OCI-LY7 (cell line): ENCODE measurements at places on chromosomes 7 and 10.

DNA sequence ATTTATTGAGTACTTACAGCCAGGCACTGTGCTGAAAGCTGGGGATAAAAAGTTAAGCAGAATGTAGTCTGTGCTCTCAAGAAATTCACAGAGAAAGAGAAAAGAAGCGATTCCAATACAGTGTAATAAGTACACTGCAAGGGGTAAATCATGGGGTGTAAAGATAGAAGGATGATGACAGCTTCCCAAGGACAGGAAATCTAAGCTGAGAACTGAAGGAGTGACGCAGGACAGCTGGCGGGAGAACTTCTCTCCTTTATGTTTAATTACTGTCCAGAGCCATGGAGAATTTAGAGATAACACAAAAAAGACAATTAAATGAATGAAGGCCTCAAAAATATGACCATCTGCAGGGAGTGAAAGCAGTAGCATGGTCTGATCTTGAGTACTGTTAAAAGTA is 34.8 kb downstream of the C7orf33 start:
- no peak for DNase-seq

DNA sequence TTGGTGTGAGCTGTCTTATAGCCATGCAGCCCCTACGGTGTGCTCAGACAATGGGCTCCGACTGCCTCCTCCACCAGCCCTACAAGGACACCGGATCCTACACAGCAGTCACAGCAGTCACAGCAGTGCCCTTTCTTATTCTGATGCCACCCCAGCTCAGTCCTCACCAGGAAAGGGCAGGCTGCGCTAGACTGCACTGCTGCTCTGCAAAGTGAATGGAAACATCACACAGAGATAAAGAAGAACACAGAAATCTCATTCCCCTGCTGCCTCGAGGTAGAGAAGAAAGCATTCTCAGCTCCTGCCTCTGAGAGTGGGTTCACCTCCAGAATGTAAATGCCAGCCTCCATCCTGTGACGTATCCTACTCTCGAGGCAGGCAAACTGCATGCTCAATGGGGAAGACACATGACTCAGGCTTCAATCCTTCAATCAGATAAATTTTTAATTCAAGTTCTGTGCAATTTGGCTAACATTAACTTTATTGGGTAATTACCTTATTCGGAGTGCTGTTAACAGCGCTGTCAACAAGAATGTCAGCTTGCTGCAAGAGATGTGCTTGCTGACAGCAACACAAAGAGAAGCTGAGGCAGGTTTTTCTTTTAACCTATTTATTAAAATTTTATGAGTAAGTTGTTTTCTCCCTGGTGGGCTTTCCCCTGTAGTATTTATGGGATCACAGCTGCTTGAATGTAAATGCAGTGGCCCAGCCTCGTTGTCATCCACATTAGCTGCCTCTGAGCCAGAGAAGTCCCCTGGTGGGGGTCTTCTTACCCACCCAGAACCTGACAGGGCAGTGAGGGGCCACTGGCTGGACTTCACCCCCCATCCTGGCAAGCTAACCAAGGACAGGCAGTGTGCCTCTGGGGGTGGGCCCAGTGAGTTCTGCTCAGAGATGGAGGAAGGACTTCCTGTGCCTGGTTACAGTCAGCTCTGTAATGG is 241.3 kb upstream of the KMT2E start:
- no peak for DNase-seq

DNA sequence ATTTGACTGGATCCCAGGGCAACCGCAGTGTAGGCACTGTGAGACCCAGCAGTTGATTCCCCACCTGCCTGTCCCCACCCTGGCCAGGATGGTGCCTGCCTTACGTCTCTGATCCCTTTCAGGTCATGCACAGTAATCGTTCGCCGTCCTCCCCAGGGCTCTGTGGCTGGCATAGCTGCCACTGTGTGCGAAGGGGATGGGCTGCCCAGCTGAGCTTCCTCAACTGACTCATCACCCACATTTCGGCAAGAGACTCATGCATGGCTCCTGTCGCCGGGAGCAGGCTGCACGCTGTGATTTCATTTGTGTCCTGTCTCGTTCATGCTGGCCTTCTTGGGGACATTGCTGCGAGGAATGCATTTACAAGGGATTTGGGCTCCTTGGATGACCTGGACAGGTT is 252.4 kb downstream of the KLF6 start:
- no peak for DNase-seq

- DNase-seq: no peak
Observed at GRCh38 chr10:93189944-93190343, 116.3 kb downstream of the CYP26A1 start.

GRCh38 chr10:7908541-7909210 is 90.4 kb downstream of the TAF3 start:
- DNase-seq: no peak

DNA sequence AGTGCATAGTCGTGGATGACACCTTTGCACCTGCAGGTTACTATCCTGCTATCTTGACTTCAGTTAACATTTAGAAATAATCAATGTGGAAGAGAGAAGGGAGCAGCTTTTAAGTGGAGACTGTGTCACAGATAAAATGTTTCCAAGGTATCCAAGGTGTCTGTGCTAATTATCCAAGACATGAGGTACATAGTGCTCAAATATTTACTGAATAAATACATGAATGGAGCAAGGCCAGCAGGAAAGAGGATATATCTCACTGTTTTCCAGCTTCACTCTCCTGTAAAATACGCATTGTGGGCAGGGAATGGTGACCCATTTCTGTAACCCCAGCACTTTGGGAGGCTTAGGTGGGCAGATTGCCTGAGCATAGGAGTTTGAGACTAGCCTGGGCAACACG is 552.4 kb downstream of the PHTF2 start:
- no peak for DNase-seq

- DNase-seq: no peak
Observed at GRCh38 chr7:151579644-151580043, 59.9 kb upstream of the RHEB start.

DNA sequence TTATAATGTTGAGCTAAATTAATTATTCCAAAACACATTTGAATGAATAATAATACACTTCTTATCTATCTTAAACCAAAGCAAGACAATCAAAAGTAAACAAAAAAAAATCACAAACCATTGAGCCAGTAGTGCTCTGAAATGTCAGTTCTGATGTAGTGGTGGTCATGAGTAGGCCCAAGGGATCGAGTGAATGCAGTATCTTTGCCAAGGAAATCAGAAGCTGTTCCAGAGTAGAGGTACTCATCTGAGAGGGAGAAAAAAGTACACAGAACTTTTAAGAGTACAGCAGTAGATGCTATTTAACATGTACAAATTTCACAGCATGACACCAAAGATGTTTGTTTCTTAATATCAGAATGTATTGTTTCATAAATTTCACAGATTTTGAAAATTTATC is 121.5 kb downstream of the SEMA3D start:
- DNase-seq: no peak

- DNase-seq: no peak
Observed at GRCh38 chr10:73117976-73118743, 7.9 kb downstream of the NUDT13 start.

- DNase-seq: no peak
Observed at GRCh38 chr7:148563583-148564274, 26.8 kb upstream of the C7orf33 start.

DNA sequence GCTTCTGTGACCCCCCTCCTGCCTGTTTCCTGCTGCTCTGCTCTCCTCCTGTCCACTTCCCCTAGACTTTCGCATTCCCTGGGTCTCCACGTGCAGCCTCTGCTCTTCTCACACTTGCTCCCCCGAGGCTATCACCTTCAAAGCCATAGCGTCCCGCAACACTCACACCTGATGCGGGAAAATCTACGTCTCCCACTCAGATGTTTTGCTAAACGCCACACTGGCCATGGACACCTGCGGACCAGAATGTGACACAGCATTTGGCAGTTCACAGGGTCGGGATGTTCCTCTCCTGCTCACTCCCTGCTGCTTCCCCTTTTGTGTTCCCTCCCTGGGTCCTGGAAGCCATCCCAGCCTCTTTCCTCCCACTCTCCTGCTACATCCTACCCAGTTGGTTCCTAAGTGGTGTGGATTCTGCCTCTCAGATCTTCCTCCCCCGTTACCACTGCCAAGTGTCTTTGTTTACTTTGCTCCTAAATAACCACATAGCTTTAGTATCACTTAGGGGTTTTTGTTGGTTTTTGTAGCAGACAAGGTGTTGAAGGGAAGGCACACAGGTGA is 33.7 kb upstream of the RBM33 start:
- DNase-seq: no peak

DNA sequence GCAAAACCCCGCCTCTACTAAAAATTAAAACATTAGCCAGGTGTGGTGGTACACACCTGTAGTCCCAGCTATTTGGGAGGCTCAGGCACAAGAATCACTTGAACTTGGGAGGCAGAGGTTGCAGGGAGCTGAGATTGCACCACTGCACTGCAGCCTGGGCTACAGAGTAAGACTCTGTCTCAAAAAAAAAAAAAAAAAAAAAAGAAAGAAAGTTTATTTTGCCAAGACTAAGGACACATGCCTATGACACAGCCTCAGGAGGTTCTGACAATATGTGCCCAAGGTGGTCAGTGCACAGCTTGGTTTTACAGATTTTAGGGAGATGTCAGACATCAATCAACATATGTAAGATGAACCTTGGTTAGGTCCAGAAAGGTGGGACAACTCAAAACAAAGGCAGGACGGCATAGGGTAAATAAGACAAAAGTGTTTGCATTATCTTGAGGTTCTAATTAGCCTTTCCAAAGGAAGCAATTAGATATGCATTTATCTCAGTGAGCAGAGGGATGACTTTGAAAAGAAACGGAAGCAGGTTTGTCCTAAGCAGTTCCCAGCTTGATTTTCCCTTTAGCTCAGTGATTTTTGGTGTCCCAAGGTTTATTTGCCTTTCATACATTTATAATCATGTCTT is 20.7 kb upstream of the OTUD1 start:
- DNase-seq: no peak

DNA sequence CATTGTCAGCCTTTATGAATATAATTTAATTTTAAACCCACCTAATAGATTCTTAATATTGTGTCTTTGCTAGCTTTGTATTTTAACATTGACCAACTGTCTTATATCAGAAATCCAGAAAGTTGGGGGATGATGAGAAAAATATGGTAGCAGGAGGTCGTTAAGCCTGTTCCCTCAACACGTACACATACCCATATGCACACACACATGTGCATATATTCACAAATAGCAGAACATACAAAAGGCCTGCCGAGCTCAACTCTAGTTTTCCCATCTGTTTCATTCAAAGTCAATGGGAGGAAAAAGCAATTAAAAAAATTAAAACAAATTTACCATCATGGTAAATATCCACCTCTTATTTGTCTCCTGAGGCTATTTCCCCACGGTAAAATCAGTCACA is 25.9 kb upstream of the PTPRZ1 start:
- DNase-seq: no peak

DNA sequence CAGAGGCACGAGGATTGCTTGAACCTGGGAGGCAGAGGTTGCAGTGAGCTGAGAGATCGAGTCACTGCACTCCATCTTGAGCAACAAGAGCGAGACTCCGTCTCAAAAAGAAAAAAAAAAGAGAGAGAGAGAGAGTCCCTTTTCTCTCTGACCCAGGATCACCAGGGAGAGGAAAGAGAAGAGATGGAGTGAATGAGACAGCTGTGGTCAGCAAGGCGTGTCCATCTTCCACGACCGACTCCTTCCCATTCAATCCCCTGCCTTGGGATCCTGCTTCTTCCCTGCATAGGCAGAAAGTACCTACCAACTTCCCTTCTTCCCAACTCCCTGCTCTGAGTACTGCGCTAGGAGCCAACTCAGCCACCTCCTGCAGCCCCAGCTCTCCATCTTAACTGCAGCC is 5.2 kb upstream of the ZAN start:
- DNase-seq: no peak

DNA sequence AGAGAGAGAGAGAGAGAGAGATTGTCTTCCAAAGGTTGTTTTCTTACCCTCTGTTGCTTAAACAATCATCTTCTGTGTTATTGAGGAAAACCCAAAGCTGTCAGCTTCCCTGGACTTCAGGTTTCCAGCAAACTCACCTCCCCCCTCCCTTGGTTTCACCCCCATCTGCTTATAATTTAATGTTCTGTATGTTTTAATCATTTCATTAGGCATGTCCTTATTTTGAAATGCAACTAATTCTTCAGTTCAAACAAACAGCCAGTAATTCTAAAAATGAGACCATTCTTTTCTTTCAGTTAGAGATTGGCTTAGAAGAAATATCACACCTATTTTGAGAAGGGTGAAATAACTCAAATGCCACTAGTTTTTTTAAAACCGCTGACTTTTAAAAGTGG is 102.9 kb downstream of the FAM204A start:
- DNase-seq: no peak

DNA sequence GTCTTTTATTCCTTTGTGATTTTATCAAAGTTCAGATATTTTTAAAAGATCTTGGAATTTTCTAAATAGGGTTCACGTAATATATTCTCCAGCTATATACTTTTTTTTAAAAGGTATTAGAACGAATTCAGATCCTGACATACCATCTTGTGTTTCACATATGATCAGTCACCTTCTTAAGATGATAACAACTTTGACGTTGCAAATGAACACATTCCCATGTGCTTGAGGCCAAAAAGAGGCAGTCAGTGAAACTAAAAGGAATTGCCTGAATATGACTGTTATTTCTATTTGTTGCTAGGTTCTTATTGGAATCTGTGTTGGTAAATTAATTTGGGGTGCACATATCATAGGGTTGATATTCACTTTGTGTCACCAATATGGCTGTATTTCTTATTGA is 310.1 kb downstream of the MDFIC start:
- no peak for DNase-seq

DNA sequence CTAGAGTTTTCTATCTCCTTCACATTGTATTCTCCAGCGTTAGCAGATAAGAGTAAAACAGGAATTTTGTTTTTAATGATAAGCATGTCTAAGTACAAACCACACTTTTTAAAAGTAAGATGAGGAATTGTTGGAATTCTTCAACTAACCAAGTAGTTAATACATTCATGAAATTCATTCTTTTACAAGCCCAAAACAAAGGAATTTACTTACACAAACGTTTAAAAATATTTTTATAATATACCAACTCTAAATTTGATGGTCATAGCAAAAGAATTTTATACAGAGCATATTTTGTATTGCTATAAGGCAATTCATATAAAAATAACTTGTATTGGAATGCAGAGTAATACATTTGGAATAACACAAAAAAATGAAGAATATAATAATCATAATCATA is 51.3 kb downstream of the TWIST1 start:
- no peak for DNase-seq

DNA sequence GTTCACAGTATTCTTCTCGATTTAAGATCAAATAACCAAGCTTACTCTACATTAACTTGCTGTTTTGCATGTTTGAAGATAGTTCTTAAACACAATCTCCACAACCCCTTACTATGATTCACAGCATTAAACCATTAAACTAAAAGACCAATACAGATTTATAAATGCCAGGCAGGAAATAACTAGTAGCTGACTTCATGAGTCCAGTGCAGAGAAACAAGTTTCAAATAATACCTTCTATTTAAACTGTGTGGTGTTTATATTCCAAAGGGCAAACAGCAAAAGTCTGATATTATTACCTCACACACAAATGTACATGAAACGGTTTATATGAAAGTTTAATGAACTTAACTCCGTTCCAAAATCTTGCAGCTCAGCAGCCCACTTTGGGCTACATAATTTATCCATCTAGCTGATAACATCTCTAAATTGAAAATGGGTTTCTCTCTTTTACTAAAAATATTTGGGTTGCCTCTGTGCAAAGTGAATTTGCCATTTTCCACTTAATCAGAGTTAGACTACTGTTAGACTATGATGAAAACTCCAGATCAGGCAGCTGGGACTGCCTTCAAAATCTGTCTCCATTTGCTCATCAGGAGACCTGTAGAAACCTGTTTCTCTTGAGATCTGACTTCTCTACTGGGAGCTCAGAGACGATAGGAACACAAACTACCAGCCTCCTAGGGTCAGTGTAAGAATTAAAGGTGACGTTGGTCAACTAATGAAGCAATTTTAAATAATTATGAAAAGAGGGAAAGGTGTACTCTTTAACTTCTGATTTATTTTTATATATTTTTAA is 287.3 kb downstream of the FZD1 start:
- no peak for DNase-seq
